Mesothelial cell of epicardium (in vitro differentiated cells): ENCODE measurements at places on chromosomes 2 and 18. TPM values are rescaled to one million over a fixed set of nuclear protein-coding genes. Genes with fewer than 3 reads are reported as not detected.

GRCh38 chr18:13982126-13982525 is 66.8 kb upstream of the MC2R start:
- DNase-seq = no peak

DNA sequence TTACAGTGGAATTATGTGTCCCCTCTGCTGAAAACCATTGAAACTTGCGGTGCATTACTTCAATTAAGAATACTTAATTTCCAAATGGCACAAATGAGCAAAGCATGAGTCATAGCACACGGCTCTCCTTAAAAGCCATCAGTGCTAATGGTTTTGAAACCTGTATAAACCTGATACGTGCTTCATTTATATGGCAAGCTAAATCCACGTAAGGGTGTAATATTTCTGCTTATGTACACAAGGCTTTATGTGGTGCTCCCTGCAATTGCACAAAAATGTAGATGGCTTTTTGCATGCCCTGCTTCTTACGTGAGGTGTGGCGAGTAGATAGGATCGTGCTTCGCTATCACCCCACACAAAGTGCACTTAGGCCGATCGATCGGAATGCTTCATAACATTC is 840.9 kb downstream of the GALR1 start:
- no peak for DNase-seq

GRCh38 chr2:137708311-137708710 is 256.0 kb upstream of the HNMT start:
- no peak for DNase-seq

DNA sequence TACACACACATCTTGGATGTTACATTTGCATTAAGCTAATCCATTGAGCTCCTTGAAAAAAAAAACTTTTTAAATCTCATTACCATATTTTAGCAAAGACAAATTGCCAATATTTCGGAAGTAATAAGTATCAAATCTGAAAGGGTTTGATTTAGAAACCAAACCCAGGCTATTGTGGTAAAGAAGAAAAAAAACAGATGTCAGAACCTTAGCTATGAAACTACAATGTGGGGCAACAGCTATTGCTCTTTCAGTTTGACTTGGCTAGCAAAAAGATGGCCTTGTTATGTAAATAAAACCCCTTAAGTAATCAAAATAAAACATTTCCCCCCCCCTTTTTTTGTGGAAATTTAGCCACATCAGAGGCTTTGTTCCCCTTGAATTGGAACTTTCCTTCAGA is 41.2 kb upstream of the REG3A start:
- no peak for DNase-seq

- DNase-seq = no peak
These were observed 9.9 kb downstream of the SGPP2 start for GRCh38 chr2:222434204-222434603.

- DNase-seq = no peak
These were observed 10.4 kb downstream of the MYT1L start for GRCh38 chr2:2320486-2321199.

GRCh38 chr2:2867397-2867979 is 510.1 kb downstream of the EIPR1 start:
- no peak for DNase-seq

DNA sequence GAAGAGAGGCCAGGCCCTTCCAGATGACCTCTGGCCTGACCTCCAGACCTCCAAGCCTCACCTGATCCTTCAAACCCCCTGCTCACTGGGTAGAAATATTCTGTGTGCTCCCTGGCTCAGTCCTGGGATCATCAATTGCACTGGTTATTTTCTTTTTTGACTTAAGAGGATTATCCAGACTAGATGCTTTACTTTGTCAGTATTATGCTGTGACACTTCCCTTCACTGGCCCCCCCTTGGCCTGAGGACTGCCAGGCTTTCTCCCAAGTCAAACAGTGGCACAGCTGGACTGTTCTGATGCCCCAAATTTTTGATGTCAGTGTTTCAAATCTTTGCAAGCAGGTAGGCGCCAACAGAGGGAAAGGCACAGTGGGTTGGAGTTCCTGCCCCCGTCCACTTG is 156.3 kb upstream of the SKOR2 start:
- DNase-seq = no peak

- no peak for DNase-seq
These were observed 83.1 kb upstream of the CCDC141 start for GRCh38 chr2:179133016-179133415.

DNA sequence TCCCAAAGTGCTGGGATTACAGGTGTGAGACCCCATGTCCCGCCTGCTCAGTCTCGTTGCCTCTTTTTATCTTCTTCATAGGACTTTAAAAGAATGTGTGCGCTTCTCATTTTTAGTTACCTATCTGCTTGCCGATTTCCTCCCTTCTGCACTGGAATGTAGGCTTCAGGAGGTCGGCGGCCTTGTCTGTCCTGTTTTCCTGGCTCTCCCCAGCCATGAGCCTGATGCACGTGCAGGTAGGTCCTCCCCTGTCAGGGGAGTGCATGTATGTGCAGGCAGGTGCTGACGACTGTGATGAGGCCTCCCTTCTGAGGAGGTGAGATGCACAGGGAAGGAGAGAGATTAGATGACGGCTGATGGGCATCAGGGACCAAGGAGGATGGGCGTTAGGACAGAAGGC is 13.6 kb upstream of the ATP6V1C2 start:
- DNase-seq = no peak

GRCh38 chr2:227595797-227596196 is 2.9 kb upstream of the SCYGR2 start:
- DNase-seq = no peak

Gene BOLA3
- 15.4 to 17.0 TPM (median 17.0 TPM) in 3 replicates for total RNA-seq

Gene POTEF
- 49.5 to 55.5 TPM (median 53.3 TPM) in 3 replicates for total RNA-seq
